ENCODE measurements at places on chromosomes 12 and 14.
A peak's percentile ranks its signal among the peaks of the same experiment; 100 is the strongest.

GRCh38 chr12:117231750-117232149 is 41.5 kb upstream of the FBXO21 start:
- no peak for DNase-seq

GRCh38 chr14:55580470-55581341 is 699 bp downstream of the KTN1 start:
- peak; percentile 30 for DNase-seq

- DNase-seq = no peak
Observed at GRCh38 chr12:10960211-10960610, 21.1 kb upstream of the TAS2R14 start.

GRCh38 chr12:119868992-119869391 is 8.1 kb downstream of the CIT start:
- DNase-seq = no peak

GRCh38 chr14:105581551-105582341 is 55.4 kb downstream of the TMEM121 start:
- no peak for DNase-seq

All from NCI-H1092 treated with DMSO at 0.1 percent for 48 hours (cell line).